ENCODE measurements at places on chromosomes 12 and 14. TPM values are rescaled to one million over a fixed set of nuclear protein-coding genes. Genes with fewer than 3 reads are reported as not detected.

GRCh38 chr14:78202163-78202562 lies 32.0 kb downstream of the NRXN3 start:
- no peak for DNase-seq

CLEC4C gene
- not detected for polyA plus RNA-seq

- DNase-seq = no peak
Measured at GRCh38 chr12:121165316-121165715, 32.6 kb downstream of the P2RX7 start.

DTX1 gene
- polyA plus RNA-seq = 0.69 TPM

GRCh38 chr12:66166561-66166960 lies 3.2 kb downstream of the TMBIM4 start:
- DNase-seq = no peak
